Retinal pigment epithelial cell (primary cell): ENCODE measurements at places on chromosomes 6 and 20.

- no peak for DNase-seq
Measured at GRCh38 chr20:50550531-50550930, 40.3 kb downstream of the PTPN1 start.

GRCh38 chr20:33940666-33941065 lies 53.0 kb upstream of the RALY start:
- no peak for DNase-seq

DNA sequence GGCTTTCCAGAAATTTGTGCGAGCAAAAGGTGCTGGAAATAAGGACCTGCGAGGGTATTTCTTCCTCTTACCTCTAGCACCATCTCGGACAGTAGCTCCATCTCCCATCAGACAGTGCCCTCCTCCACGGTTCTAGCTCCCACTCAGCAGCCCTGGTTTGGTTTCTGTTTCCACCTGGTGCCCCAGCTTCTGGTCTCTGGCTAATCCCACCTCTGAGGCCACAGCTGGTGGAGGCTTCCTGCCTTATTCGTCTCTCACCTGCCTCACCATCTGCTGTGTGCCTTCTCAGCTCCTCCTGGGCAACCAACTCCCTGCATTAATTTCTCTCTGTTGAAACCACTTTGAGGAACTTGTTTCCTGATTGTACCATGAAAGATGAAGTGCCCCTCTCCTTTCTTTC lies 162.4 kb upstream of the CDYL start:
- no peak for DNase-seq

DNA sequence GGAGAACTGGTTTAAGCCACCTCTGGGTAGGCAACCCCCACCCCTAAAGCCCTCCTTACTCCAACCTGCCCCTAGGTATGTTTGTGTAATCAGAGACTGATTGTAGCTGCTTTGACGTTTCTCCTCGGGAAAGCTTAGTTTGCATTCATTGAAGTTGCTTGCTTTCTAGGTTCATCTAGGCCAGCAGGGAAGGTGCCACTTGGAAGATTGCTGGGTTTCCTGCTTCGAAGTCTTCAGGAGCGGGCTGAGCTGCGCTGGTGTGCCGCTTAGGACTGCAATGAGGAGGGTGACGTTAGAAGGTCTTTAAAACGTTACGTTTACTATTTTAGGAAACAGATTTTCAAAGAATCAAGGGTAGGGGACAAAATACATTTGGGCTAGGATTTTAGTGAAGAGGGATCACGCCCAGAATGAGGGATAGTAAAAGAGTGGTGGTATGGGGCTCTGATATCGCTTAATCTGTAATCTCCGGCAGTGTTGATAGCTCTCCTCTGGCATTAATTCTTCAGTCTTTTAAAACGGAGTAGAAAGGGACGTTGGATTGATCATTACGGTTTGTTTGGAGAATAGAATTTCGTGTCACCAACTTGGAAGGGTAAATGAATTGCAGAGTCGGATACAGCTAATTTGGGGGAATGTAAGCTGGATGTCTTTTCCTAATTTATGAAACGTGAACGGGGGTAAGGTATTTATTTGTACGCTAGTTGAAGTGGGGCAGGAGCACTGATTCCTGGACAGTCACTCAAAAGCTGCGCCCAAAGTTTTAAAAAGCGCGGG lies 92.6 kb upstream of the PRDM1 start:
- DNase-seq = no peak

GRCh38 chr6:154623391-154623790 lies 109.8 kb upstream of the SCAF8 start:
- no peak for DNase-seq

DNA sequence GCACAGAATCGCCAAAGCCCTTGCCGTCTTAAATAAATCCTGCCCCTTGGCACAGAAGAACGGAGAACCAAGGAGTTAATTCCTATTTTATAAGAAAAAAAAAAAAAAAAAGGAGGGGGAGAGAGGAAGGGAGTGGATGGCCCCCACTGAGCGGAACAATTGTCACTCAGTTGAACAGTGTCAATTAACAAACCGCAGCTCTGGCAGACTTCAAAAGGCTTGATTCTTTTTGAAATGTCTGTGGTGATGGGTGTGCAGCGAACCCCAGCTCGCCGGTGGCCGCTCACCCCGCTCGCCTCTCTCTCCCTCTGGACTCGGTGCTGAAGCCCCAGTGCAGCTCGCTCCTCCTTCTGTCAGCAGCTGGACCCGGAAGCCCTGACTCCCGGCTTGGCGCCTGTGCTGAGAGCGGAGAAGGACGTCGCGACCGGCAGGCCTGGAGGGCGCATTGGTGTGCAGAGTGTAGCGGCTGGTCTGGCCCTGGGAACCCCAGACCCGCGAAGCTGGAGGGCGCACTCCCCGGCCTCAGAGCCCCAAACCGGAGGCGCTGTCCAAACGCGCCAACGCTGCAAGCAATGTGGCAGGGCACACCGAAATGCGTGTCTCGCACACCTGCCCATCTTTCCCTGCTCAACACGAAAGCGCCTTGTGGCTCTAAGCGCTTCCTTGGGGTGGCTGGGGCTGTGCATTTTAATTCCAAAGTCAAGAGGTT lies 3.4 kb downstream of the LINC00237 start:
- DNase-seq = no peak

GRCh38 chr6:137111296-137112066 lies 62.0 kb downstream of the IL22RA2 start:
- DNase-seq = no peak

DNA sequence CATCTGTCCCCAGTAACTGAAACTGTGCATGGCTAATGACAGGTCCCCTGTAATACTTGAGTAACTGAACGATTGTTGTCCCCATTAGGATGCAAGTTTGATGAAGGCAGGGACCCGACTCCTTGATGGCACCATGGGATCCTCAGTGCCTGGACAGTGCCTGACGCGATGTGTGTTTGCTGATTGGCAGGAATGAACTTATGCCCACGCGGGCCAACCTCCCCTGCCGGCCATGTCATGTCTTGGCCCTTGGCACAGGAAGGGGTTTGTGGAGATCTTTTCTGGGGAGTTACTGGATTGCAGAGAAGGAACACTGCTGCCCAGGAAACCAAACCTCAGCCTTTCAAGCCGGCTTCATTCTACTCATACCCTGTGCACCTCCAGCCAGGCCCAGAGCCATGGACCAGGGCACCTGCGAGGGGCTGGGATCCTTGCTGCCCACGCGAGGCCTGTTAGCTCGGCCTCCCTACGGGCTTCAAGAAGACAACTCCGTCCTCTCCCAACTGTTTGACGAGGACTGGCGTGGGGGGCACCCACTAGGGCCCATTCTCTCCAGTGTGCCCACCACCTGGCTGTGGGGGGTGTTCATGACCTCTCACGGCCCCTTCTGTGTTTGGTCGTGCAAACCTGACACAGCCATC lies 147.8 kb downstream of the ZMYND8 start:
- DNase-seq = no peak

DNA sequence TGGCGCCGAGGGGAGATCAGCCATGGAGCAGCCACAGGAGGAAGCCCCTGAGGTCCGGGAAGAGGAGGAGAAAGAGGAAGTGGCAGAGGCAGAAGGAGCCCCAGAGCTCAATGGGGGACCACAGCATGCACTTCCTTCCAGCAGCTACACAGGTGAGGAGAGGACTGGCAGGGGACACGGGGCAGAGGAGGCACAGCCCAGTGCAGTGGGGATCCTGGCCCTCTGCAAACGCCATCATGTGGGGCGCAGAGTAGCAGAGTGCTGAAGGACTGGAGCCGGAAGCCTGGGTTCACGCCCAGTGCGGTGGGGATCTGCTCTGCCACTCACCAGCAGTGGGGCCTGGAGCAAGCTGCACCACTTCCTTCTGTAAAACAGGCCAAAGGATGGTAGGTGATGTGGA lies 41.1 kb upstream of the FANCE start:
- DNase-seq = no peak

- DNase-seq = no peak
Measured at GRCh38 chr20:43770342-43770741, 43.5 kb upstream of the GTSF1L start.

DNA sequence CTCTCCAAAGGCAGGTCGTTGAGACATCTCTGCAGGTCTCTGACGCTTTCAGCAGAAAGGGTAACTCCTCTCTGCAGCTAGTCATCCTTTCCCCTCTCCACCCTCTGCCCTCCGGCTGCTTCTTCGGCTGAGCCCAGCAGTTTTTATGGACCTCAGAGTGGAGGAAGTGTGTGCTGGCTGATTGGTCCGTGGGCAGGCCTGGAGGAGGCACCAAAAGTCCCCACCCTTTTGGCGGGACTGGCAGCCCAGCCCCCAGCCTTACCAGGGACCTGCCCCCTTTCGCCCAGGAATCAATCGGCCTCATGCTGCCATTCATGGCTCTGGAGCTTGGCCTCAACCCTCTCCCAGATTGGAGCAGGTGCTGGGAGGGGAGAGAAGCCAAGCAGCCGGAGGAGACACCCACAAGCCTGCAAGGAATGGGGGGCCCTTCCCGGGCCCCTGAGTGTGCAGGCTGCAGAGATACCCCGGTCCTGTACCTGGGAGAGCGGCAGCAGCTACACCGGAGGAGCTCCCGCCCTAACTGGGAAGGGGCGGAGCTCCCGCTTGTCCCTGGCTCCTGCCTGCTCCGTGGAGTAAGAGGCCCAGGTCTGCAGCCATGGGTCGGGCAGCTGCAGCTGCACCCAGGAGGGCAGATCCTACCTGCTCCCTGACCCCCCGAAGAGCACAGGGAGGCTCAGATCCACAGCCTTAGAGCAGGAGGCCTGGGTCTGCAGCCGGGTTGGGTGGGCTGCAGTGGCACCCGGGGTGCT lies 170.3 kb upstream of the SOX4 start:
- DNase-seq = no peak

GRCh38 chr6:157988700-157989063 lies 7.0 kb downstream of the SYNJ2 start:
- DNase-seq = no peak

DNA sequence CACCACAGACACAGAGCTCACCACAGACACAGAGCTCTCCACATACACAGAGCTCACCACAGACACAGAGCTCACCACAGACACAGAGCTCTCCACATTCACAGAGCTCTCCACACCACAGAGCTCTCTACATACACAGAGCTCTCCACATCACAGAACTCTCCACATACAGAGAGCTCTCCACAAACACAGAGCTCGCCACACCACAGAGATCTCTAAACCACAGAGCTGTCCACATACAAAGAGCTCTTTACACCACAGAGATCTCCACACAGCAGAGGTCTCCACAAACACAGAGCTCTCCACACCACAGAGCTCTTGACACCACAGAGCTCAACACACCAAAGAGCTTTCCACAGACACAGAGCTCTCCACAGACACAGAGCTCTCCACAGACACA lies 55.8 kb downstream of the ERMARD start:
- DNase-seq = no peak

- peak; percentile 85 for DNase-seq
Measured at GRCh38 chr20:6008254-6008653, 45.6 kb downstream of the LRRN4 start.

DNA sequence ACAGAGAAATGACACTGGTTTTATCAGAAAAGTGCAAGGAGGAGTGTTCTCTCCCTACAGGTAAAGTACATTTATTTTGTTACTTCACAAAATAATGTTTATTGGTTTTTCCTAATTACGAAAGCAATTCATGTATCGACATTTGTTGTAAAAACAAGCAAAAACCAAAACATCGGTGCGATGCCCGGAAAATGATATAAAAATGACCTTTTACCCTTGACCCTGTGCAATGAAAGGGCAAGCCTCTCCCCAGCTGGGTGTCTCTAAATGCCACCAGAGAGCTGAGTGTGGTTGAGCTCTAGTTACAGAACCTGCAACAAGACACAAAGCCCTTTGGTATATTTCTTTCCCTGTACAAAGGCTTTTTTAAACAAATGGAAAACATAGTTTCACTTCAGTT lies 65.4 kb downstream of the CD164 start:
- DNase-seq = no peak

GRCh38 chr6:12012038-12012557 lies at the start of gene HIVEP1:
TSS of gene HIVEP1 (plus strand) at chr6:12012312. CDS start at chr6:12015629, 3,317 bp downstream.
- no peak for DNase-seq

- DNase-seq = no peak
Measured at GRCh38 chr6:109445382-109445781, 4.9 kb downstream of the SMPD2 start.
